ENCODE measurements at places on chromosomes 5 and 9.
A peak's percentile ranks its signal among the peaks of the same experiment; 100 is the strongest.

- DNase-seq = no peak
Observed at GRCh38 chr9:91187311-91187964, 174.3 kb downstream of the AUH start.

DNA sequence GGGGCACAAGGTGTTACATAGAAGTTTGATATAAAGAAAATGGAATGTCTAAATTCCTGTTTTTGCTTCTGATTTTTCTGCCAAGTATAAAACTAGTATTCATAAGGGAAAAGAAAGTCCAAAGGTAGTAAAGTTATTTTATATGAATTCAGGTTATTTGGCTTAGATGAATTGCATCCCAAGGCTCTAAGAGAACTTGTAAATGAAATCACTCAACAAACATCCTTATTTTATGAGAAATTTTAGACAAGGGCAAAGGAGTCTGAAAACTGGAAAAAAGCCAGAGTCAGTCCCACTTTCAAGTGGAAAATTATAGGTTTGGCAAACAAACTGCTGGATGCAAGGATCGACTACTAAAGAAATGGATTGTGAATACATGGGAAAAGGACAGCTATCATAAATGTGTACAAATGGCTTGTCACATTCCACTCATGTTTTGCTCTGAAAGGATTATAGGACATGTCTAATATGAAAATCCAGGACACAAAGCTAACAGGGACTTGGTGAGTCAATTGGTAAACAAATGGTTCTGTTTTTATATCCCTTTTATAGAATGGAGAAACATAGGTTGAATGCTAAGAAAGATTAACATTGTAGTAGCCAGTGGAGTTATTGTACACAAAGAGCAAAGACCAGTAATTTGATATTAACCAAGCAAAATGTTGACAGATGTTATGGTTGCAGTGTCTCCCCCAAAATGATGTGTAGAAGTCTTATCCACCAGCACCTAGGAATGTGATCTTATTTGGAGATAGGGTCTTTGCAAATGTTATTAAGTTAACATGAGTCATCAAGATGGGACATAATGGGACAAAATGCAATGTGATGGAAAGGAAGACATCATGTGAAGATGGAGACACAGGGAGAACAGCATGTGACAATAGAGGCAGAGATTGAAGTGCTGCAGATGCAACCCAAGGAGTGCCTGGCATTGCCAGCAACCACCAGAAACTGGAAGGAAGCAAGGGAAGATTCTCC, 495.7 kb downstream of the TLE1 start:
- DNase-seq = no peak

- DNase-seq = no peak
Observed at GRCh38 chr9:89470224-89470839, 27.6 kb downstream of the SEMA4D start.

DNA sequence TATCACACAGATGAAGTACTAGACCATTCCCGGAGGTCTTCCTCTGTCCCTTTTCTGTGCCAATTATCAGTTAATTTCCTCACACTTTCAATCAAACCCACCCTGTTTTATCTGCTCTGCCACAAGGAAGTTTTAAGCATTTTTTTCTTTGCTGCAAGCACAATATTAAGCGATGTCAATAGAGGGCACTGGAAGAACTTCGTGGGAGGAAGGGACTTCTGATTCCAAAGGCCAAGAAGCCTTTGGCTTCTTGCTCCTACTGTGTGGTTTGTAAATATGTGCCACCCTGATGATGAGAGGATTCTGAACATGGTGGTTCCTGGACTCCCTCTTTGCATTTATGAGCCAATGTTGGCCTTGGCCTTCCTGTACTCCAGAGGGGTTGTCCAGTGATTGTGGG, 1712.5 kb upstream of the C9orf72 start:
- no peak for DNase-seq

DNA sequence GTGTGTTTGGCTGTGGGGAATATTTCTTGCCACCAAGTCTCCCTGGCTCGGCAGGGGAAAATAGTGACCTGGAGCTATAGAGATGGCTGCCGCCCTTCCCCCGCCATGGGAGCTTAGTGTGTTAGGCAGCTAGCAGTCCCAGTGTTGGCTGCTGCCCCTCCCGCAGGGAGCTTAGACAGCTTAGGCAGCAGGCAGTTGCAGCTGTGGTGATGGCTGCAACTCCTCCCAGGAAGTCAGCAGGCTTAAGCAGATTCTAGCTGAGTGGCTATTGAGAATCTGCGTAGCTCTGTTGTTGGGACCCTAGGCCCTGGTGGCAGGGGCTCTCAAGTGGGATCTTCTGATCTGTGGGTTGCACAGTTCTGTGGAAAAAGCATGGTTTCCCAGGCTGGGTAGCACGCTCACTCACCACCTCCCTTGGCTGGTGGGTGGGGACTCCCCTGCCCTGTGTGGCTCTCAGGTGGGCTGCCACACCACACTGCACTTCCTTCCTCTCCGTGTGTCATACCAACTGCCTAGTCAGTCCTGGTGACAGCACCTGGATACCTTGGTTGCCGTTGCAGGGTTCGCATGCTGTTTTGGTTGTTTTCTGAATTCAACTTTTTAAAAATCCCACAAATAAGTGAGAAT, 9.3 kb downstream of the OR1N2 start:
- no peak for DNase-seq

DNA sequence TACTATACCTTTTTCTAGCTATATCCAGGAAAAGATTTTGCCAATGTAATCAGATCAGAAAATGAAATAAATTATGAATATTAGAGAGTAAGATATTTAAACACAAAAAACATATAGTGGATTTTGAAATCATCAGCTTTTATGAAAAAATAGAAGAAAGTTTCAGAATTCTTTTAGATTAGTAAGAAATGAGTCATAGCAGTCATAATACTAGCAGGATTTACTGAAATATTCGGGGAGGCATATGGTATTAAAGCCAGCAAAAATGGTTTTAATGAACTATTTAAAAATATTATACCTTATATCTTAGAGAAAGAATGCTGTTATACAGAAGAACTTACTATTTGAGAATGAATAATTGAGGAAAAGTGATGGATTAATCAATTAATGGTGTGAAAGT, 303.6 kb upstream of the NUDT12 start:
- no peak for DNase-seq

- DNase-seq = no peak
Observed at GRCh38 chr5:151048526-151048925, 28.1 kb downstream of the GPX3 start.

DNA sequence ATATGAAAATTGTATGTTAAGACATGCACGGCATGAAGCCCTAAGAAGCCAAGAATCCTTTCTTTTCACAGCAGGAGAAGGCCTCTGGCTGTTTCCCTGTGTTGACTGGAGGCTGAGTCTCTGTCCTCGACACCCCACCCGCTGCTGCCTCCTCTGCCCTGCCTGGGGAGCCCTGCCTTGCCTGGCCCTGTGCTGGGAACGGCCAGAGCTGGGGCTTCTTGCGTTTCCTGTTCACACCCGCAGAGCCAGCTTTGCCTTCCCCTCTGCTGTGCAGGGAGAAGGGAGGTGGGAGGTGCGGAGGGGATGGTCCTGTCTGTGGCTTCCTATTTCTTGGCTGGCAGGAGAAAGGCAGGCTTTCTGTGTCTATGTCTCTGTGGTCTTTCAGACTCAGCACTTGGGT, 6.9 kb upstream of the GMCL2 start:
- DNase-seq = no peak

DNA sequence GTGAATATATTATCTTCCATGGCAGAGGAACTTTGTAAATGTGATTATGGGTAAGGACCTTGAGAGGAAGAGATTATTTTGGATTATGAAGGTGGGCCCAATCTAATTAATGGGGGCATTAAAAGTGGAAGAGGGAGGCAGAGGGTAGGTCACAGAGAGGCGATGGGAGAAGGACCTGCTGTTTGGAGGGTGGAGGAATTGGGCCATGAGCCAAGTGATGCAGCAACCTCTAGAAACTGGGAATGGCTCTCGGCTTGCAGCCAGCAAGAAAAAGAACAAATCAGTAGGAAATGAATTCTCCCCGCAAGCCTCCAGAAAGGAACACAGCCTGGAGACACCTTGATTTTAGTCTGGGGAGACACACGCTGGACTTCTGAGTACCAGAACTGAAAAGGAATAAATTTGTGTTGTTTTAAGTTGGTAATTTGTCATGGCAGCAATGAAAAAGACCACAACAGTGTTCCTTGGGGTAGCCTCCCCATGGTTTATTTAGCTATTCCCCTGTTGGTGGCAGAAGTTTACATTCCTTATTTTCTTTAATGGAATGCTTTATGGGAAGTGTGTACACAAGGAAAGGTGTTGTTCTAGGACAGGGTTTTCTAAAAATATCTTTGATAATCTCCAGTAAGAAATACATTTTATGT, 103.6 kb downstream of the HSPA4 start:
- DNase-seq = no peak

- no peak for DNase-seq
Observed at GRCh38 chr5:174325961-174326360, 280.5 kb downstream of the NSG2 start.

DNA sequence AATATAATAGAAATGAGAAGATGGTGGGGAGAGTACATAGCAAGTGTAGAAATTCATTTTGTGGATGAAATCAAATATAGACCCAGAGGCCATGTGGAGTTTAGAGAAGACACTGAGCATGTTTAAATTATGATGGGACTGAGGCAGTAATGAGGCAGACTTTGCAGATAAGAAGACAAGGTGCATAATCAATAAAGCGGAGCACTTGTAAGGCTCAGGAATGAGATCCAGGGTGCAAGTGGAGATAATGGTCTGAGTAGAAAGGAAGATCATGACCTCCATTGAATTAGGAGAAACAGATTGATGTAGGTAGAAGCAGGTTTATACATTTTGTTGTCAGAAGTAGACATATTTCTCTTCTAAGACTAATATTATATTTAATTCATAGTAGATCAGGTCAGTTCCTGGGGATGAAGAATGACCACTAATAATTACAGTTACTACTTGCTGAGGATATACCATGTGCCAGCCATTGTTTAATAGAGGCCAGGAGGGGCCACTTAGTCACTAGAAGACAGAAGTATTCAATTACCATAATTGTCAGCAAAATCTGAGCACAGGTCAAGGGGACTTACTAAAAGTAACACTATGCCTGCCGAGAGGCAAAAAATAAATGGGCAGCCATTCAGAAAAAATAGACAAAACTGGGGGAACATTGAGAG, 479.8 kb downstream of the DNAH5 start:
- DNase-seq = no peak

DNA sequence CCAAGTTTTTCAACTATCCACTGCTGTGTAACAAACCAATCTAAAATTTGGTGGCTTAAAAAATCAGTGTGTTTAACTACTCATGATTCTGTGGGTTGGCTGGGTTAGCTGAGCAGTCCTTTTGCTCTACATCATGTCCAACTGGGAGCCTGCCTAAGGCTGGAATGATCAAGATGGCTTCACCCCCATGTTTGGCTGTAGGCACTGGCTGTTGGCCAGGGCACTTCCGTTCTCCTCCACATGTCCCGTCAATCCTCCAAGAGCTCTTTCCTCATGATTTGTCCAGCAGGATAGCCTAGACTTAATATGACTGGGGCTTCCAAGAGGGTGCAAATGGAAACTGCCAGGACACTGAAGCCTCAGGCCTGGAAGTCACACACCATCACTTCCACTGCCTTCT, 17.0 kb upstream of the TSSK1B start:
- DNase-seq = no peak

GRCh38 chr9:10855847-10856246, 243.0 kb upstream of the PTPRD start:
- DNase-seq = no peak

DNA sequence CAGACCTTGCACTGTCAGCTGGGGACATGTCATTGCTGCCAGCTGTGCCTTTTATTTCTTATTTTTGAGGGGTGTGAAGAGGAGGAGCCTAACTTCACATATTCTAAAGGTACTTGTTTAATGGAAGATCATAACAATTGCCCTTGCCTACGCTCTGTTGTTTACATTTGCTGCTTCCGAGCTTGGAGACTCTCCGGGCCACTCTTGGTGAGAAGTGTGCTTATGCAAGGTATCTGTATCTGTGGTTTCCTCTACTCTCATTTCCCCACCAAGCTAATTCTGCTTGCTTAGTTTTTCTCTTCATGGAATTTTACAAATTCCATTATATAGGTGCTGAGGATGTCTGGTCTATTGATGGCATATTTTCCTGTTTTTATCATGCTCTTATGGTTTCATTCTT, 105.3 kb downstream of the RASGRF2 start:
- DNase-seq = no peak

DNA sequence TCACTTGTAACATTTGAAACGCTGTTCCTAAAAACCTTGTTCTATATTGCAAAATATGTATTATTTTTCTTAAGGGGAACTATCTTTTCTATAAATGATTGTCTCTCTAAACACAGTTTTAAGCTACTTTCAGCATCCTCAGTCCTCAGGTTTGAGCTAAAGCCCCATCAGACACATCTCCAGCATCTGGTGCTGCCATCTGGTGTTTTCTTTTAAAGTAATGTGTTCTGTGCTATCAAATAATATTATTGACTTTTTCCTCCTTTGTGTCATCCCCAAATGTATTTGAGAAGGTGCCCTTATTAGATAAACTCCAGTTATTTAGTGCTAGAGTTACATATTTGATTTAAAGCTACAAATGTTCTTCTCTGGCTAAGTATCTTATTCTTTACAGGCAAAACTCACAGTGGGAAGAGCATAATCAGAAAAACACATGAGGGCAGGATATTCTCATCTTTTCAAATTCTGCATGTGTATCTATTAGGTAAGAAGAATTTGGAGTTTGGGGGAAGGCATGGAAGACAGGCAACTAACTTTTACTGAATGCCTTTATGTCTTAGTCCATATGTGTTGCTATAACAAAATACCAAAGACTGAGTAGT, 27.5 kb downstream of the ZNF474 start:
- DNase-seq = no peak

GRCh38 chr5:79686799-79687198, 2.8 kb upstream of the CMYA5 start:
- DNase-seq = no peak

- no peak for DNase-seq
Observed at GRCh38 chr5:66378407-66378806, 217.8 kb upstream of the MAST4 start.

- DNase-seq = peak; percentile 51
Observed at GRCh38 chr5:124662181-124662781, 84.2 kb downstream of the ZNF608 start.

- no peak for DNase-seq
Observed at GRCh38 chr5:170097934-170098333, 7.8 kb upstream of the FOXI1 start.

DNA sequence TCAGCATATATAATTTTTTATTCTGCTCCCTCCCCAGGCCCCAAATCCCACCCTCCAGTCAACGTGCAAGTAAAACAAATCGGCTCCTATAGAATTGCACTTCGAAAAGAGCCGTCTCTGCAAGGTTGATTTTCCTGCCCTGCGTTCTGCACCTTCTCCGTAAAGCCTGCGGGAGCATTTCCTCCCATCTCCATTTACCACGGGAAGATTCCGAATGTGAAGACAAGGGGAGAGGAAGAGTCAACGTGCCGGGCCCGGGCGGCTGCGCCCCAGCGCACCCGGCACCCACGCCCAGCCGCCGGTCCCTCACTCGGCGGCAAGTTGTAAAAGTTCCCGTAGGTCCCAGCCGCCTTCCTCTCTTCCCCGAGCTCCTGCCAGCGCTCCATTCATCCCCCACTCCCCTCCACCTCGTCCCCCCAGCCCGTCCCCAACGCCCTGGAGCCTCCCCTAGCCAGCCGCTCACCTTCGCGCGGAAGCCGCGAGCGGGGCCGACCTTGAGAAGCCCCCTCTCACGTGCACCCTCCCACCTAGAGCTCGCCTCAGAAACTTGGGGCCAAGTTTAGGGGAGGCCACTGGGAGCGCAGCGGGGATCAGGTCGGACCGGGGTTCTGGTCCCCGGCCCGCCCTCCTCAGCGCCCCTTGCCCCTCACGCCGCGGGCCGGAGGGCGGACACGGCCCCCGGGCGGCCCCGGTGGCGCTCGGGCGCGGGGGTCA, 431 bp downstream of the BNC2 start:
- peak; percentile 60 for DNase-seq

Measured in NCI-H526 treated with DMSO at 0.1 percent for 48 hours (cell line).